ENCODE measurements at places on chromosomes 4 and X. TPM values are rescaled to one million over a fixed set of nuclear protein-coding genes. Genes with fewer than 3 reads are reported as not detected.

DNA sequence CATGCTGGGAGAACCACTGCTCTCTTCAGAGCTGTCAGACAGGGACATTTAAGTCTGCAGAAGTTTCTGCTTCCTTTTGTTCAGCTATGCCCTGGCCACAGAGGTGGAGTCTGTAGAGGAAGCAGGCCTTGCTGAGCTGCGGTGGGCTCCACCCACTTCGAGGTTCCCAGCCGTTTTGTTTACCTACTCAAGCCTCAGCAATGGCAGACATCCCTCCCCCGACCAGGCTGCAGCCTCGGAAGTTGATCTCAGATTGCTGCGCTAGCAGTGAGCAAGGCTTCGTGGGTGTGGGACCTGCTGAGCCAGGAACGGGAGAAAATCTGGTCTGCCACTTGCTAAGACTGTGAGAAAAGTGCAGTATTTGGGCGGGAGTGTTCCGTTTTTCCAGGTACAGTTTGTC, 118.9 kb downstream of the SLC10A6 start:
- H3K27me3 ChIP-seq, result no peaks in the 10 kb centered on the region
- no peak overlapping the region for H3K27ac ChIP-seq

GRCh38 chrX:103878466-103879122, 46.5 kb upstream of the RAB9B start:
- H3K4me3 ChIP-seq, result no peak overlapping the region
- no peaks in the 10 kb centered on the region for H3K27me3 ChIP-seq
- peak; percentile 12 for DNase-seq
- H3K4me1 ChIP-seq, result no peaks in the 10 kb centered on the region

DNA sequence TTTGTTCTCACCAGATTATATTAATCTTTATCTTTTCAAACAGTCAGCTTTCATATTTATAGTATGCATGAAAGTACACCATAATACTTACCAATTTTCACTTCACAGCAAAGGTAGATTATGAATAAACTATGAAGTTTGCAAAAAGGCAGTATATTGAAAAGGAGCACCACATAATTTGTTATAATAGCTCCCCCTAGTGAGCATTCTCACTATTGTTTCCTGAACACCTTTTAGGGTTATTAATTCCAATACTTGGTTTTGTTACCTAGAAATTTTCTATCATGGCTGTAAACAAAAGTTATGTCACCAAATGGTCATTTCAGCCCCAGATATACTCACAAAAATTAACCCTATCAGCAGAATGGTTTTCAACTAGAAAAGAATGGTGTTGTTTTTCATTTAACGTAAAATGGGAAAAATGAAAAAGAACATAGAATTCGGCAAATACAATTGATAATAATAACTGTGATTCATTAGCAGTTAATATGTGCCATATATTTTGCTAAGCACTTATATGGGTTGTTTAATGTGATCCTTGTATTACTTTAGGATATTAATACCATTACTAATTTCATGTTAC, 30.2 kb upstream of the NKX6-1 start:
- H3K4me1 ChIP-seq, result no peaks in the 10 kb centered on the region
- no peaks in the 10 kb centered on the region for H3K27me3 ChIP-seq
- H3K36me3 ChIP-seq, result no peaks in the 10 kb centered on the region
- DNase-seq, result no peak
- H3K4me3 ChIP-seq, result no peak overlapping the region
- no peak overlapping the region for H3K27ac ChIP-seq

DNA sequence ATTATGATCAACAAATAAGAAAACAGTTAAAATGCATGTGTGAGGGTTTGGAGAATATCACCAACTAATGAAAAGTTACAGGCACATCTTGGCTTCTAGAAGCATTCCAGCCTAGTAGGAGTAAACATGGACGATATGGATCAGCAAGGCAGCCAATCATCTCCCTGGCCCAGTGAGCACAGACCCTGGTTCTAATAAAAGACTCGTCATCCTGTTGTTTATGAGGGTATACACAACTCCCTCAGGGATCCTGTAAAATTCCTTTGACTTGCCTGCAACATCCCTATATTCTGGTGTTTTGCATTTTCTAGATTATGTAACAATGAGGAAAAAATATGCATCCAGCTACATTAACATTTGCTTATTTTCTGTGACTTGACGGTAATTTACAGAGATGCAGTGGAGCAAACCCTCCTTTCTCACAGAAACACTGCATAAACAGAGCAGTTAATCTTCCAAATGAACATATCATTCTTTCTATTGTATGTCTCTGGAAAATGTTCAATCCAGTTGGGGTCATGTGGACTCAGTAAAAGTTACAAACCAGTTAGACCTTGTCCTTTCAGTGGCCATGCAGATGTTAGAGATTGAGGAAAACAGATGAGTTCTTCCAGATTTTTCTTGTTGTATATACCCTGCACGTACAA, 88.9 kb upstream of the NDP start:
- no peaks in the 10 kb centered on the region for H3K4me1 ChIP-seq
- H3K4me3 ChIP-seq, result no peak overlapping the region
- H3K27me3 ChIP-seq, result no peaks in the 10 kb centered on the region
- H3K36me3 ChIP-seq, result no peaks in the 10 kb centered on the region
- no peak for DNase-seq
- no peak overlapping the region for H3K27ac ChIP-seq

DNA sequence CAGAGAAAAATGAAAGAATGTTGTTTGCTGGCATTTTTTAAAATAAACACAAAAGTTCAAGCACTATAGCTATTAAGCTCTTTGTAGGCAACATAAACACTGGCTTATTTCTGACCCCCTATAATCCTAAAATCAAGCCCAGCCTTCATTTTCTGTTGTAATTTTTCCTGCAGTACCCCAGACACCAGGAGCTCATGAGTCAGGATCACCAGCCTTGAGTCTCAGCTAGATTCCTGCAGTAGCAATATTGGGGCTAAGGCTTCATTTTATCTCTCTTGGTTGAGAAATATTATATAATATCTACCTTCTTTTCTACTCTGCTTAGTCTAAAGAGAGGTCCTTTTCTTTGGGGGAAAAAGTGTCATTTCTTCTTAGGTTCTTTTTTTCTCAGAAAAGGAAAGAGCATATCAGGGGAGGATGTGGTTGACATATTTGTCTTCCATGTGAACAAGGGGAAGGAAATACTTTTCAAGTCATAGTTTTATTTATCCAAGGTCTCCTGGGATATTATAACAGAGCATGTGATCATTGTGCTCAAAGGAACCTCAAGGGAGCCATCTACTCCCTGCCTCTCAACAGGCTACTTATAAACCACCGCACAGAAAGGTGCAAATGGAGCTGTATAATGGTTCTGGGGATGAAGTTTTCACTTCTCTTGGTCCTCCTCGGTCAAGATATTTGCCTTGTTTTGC, 678.3 kb upstream of the NR3C2 start:
- H3K4me3 ChIP-seq, result no peak overlapping the region
- DNase-seq, result no peak
- no peaks in the 10 kb centered on the region for H3K27me3 ChIP-seq
- H3K27ac ChIP-seq, result no peak overlapping the region
- H3K4me1 ChIP-seq, result no peaks in the 10 kb centered on the region
- H3K36me3 ChIP-seq, result no peaks in the 10 kb centered on the region

DNA sequence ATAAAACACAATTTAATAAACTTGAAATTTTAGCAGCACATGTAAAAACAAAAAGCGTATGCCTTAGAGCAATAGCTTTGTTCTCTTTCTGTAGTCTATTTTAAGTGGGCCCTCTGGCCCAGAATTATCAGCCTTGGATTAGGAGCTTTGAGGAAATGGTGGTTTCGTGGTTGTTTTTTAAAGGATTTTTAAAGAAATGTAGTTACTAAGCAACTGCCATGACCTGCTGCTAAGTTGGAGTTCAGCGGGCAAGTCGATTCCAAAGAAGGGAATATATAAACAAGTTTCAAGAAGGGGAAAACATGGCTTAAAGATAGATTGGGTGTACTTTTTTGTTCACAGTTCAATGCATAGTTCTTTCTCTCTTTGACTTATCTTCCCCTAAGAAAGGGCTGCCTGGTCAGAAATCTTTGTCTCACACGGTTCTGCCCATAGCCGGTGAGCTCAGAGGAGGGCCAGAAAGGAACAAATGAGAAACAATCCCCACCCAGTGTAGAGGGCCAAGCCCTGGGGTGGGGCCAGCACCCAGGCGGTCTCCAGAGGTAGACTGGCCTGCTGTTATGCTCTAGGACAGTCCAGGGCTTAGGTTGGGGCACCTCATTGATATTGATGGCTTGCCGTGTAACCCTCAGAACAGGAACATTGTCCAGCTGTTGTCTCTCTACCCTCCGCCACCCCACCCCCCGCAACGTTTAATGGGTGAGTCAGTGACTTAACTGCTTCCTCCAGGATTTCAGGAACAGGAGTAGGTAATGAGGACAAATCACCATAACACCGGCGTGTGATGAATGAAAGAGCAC, 32.5 kb downstream of the DLG3 start:
- no peak overlapping the region for H3K4me3 ChIP-seq
- no peaks in the 10 kb centered on the region for H3K27me3 ChIP-seq
- DNase-seq, result peak; percentile 73
- H3K4me1 ChIP-seq, result peaks cover 66% of the 10 kb centered on the region
- H3K36me3 ChIP-seq, result no peaks in the 10 kb centered on the region

GRCh38 chrX:50115973-50116372, 84.8 kb downstream of the AKAP4 start:
- H3K27me3 ChIP-seq, result no peaks in the 10 kb centered on the region
- H3K36me3 ChIP-seq, result no peaks in the 10 kb centered on the region
- H3K27ac ChIP-seq, result no peak overlapping the region
- H3K4me3 ChIP-seq, result no peak overlapping the region
- peaks cover 5% of the 10 kb centered on the region for H3K4me1 ChIP-seq

DNA sequence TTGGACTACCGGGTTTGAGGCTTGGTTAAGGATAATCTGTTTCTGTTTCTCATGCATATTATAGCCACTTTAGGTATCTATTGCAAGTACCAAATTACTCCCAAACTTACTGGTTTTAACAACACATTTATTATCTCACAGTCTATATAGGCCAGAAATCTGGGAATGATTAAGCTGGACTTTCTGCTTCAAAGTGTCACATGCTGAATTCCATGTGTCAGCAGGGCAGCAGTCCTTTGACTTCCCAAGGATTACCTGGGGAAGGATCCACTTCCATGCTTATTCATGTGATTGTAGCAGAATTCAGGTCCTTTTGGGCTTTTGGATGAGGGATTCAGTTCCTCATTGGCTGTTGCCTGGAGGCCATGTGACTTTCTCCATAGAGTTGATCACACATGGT, 349.0 kb upstream of the TRAM1L1 start:
- no peak overlapping the region for H3K4me3 ChIP-seq
- no peaks in the 10 kb centered on the region for H3K27me3 ChIP-seq

- H3K27ac ChIP-seq, result no peak overlapping the region
- no peak overlapping the region for H3K4me3 ChIP-seq
- no peaks in the 10 kb centered on the region for H3K36me3 ChIP-seq
- no peaks in the 10 kb centered on the region for H3K4me1 ChIP-seq
- no peak for DNase-seq
Measured at GRCh38 chr4:109072595-109072994, 229.9 kb downstream of the COL25A1 start.

GRCh38 chr4:20592013-20592412, 108.2 kb upstream of the PACRGL start:
- H3K36me3 ChIP-seq, result no peaks in the 10 kb centered on the region
- H3K27me3 ChIP-seq, result no peaks in the 10 kb centered on the region
- no peak overlapping the region for H3K27ac ChIP-seq
- DNase-seq, result no peak

DNA sequence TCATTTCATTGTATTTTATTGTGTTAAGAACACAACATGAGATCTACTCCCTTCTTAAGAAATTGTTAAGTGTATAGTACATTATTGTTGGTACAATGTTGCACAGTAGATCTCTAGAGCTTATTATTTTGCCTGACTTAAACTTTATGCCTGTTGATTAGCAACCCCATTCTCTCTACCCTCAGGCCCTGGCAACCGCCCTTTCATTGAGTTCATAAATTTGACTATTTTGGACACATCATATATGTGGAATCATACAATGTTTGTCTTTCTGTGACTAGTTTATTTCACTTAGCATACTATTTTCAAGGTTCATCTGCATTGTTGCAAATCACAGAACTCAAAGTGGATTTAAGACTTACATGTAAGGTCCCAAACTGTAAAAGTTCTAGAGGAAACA, 222.1 kb downstream of the IL15 start:
- no peak for DNase-seq
- no peaks in the 10 kb centered on the region for H3K27me3 ChIP-seq
- H3K27ac ChIP-seq, result no peak overlapping the region
- peaks cover 4% of the 10 kb centered on the region for H3K4me1 ChIP-seq
- H3K36me3 ChIP-seq, result no peaks in the 10 kb centered on the region

GC gene
- 16.2 TPM for total RNA-seq

PCDH11X gene
- total RNA-seq, result under 0.01 TPM

MAGIX gene
- 13.2 TPM for total RNA-seq

TRIM60 gene
- total RNA-seq, result not detected

PLRG1 gene
- 15.2 TPM for total RNA-seq

GUCY1B1 gene
- total RNA-seq, result 11.9 TPM

GPR173 gene
- 0.26 TPM for total RNA-seq

TKTL1 gene
- total RNA-seq, result not detected

INTU gene
- 7.6 TPM for total RNA-seq

ZCCHC12 gene
- not detected for total RNA-seq
